ENCODE measurements at places on chromosomes 6 and 20.

DNA sequence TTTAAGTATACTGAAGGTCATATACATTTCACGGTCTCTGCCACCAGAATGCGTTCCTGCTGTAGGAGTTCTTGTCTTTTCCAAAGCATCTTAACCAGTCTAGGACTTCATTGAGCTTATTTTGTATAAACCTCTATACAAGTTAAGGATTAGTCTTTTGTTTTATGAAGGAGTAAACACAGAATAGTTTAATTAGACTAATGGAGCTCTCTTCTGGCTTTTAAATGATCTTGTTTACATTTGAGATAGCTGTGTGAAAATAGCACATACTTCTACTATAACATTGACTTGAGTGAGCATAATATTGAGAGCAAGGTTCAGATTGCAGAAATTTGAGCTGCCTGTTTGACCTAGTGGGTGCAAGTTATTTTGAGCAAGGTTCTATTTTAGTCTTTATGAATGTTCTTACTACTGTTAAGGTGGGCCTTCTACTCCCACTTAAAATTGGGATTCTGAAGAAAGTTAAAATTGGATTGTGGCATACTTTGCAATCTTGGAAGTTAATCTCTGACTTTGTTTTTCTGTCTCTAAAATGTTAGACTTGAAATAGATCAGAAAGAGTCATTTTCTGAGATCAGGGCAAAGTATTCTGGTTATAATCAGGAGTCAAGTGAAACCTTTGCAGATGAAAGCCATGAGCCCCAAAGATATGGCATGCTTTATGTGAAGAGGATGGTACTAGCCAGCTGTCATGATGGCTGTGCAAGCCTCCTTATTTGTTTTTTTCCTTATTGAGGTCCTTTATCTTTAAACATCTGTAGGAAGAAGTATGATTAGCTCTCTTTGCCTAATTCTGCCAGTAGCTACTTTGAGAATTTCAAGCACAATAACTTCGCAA lies 41.8 kb downstream of the RPRD1B start:
- DNase-seq: no peak

DNA sequence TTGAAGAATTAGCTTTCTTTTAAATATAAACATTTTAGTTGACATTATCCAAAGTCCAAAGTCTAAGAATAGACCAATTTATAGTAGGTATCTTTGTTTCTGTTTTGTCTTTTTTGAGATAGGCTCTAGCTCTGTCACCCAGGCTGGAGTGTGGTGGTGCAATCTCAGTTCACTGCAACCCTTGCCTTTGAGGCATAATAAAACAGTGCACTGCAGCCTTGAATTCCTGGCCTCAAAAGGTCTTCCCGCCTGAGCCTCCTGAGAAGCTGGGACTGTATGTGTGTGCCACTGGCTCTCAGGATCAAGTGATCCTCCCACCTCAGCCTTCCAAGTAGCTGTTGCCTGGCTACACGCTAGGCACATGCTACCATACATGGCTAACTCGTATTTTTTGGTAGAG lies 135.4 kb downstream of the REV3L start:
- DNase-seq: no peak

GRCh38 chr6:137820952-137821351 lies 46.1 kb upstream of the TNFAIP3 start:
- DNase-seq: no peak

DNA sequence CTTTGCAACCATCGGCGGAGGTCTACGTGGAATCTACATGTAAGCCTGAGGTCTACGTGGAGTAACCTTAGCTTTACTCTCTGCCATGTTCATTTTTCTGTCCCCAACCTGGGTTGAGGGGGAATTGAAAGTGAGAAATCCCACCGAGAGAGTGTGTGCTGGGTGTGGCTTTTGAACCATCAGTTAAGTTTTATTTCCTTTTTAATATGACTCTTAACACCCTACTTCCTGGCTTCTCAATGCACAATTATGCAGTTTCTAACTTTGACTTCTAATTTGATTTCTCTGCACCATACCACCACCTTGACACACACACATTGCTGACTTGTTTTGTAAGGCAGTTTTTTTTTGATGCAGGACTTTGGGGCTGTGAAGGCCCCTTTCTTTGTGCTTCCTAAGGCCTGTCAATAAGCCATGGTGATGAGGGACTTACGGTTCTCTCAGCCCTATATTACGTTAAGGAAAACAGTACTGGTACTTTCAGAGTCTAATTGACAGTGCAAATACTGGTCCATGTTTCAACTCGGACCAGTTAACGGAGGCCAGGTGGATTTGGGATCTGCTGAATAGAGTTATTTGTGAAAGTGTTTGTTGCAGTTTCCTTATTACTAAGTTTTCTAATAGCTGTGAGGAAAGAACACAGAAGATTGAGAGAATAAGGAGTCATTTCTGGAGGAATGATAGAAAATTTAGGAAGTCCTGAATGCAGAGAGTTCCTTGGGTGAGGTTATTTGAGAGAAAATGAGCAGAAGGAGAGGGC lies 206.5 kb downstream of the JARID2 start:
- no peak for DNase-seq

- DNase-seq: no peak
Measured at GRCh38 chr6:81793821-81794475, 41.5 kb upstream of the TENT5A start.

DNA sequence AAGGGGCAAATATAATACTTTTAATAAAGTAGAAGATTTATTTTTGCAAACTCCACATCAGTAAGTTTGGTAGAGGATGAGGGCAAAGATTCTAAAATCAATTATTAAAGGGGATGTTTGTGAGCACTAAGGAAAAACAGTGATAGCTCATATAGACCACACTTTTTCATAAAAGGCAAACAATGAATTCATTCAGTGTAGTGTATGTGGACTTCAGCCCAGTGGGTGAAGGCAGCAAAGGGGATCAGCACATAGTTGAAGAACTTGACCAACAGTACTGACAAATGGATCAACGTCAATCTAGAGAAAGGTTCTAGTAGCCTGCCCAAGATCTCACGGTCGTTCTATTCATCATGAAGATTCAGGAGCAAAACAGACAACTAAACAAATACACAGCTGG lies 45.3 kb downstream of the MAK start:
- DNase-seq: no peak

DNA sequence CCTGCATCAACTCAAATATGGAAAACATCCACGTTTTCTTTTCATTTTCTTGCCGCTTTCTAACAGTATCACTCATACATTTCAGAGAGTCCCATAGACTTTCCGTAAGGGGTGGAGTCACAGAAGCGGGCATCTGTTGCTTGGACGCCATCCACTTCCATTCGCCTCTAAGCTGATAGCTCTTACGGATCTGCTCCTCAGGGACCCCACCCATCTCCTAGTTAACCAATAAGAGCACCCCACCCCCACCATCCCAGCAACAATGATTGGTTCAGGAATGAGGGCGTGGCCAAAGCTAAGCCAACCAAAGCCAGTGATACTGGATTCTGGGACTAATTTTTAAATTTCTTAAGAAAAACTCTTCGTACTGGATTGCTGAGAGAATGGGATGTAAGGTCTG lies 42.4 kb downstream of the SLC2A10 start:
- no peak for DNase-seq

GRCh38 chr6:21846541-21847451 lies 253.2 kb downstream of the SOX4 start:
- DNase-seq: peak; percentile 11

DNA sequence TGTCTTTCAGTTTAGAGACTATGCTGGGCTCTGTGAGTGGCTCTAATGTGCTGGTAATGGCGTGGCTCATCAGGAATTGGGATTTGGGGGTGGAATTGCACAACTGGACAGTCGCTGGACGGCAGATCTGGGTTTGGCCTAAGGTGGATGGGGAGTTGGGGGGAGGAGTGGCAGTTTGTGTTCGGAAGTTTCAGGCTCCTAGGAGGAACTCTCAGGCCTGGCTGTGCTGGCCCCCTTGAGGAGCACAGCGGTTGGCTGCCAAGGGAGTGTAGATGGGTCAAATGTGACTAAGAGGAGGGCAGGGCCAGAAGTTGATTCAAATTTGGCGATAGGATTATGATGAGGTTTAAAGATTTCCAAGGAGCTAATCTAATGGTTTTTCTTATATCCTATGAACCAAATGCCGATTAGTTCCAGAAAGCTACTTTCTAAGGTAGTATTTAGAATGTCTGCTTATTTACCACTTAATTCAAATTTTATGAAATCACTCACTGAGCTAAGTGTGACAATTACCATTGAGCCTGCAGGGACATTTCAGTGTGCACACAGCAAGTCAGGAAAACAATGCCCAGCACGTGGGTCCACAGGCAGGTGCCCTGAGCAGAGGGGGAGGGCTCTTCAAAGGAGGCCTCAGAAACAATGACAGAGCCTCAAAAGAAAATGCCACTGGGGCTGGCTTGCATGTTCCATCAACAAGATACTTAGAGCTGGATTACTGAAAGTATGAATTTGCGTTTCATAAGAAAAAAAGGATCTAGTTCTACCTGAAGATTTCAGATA lies 111.0 kb downstream of the GJA10 start:
- no peak for DNase-seq

DNA sequence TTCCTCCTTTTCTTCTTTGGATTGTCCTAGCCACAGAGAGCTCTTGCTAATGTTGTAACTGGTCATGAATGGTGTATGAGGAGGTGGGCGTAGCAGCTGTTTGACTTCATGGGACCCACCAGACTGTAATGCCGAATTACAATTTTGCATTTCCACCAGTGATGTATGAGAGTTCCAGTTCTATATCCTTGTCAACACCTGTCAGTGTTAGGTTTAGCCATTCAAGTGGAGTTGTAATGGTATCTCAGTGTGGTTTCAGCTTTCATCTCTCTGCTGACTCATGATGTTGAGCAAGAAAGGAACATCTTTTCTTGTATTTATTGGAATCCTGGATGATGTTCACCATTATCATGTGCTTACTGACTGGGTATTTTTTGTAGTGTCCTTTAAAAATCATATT lies 5.1 kb downstream of the IGF2R start:
- DNase-seq: peak; percentile 71

GRCh38 chr20:58649288-58650180 lies 1.5 kb upstream of the STX16 start:
- DNase-seq: peak; percentile 38

DNA sequence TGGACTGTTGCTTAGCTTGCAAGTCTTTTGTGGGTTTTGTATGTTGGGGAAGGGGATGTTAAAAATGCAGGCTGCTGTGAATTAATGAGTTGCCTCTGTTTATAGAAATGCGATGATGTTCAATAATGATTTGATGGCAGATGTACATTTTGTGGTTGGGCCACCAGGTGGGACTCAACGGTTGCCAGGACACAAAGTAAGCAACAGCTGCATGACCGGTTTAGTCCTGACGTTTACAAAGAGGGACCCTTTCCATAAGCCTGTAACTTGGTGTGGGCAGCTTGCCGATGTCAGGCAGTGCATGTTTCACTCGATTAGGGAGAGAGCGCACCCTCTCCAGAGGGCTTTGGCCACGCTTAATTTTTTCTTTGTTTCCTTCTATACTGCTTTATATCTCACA lies 1.3 kb downstream of the BTBD3 start:
- no peak for DNase-seq

GRCh38 chr6:147103694-147104093 lies 100.5 kb upstream of the STXBP5 start:
- no peak for DNase-seq

GRCh38 chr20:44581515-44581914 lies 864 bp upstream of the PKIG start:
- DNase-seq: no peak

DNA sequence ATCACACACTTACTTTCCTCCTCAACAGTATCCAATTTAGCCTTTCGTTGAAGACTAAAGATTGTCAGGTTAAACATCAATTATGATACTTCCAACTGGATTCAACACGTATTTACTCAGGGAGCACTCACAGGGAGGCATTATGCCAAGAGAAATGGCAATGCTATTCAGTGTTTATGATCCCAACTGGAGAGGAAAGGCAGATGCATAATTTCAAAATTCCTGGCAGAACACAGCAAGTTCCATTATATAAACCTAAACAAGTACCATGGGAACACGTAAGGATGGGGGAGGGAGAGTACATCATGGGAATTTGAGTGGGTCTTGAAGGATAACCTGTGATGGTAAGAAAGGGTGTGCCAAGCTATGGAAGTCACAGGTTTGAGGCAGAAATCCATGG lies 112.7 kb downstream of the ISM1 start:
- no peak for DNase-seq

DNA sequence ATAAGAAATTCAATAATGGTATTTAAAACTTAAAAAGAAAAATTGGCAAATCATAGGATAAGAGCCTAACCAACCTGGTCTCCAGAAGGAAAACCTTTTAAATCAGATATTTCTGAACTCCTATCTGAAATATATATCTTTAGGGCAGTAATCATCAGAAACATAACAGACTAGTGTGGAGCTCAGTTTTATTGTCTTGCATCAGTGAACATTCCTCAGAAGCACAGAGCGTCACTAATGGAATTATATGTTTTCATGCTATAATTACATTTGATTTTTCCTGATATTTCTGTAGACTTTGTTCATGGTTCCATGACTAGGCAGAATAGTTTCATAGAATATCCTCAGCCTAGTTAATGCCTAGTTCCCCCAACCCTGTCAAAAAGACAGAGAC lies 262.2 kb downstream of the EYA4 start:
- DNase-seq: no peak

DNA sequence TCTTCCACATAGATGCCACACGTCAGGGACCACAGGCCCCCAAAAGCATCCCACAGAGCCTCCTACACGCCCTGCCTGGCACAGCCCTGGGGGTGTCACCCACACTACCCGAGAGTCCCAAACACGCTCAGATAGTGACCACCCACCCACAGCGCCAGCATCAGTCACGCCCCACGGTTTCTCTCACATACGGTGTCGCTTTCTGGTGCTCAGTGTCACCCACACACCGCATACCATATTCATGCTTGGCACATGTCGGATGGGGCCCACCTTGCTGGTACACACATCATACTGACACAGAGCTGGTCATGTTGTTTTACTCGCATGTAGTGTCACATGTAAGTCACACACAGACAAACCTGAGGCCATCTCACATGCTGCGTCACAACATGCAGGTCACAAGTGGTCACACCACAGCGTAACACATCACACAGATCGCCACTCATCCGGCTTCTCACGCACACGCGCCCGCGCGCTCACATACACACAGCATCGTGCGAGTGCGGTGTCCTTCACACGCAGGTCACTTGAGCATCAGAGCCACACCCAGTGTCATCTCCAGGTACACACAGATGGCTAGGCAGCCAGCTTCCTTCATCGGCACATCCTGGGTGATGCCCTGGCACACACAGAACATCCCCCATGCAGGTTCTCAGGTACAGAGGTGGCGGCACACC lies 3.4 kb downstream of the TEAD3 start:
- DNase-seq: no peak

GRCh38 chr20:8335059-8335458 lies 203.0 kb downstream of the PLCB1 start:
- DNase-seq: no peak

GRCh38 chr20:51322164-51322707 lies 220.3 kb downstream of the NFATC2 start:
- DNase-seq: no peak
